ENCODE measurements at places on chromosomes 16 and 17.

- DNase-seq = peak; percentile 88
These were observed 178.7 kb downstream of the SEC14L1 start for GRCh38 chr17:77319211-77320043.

DNA sequence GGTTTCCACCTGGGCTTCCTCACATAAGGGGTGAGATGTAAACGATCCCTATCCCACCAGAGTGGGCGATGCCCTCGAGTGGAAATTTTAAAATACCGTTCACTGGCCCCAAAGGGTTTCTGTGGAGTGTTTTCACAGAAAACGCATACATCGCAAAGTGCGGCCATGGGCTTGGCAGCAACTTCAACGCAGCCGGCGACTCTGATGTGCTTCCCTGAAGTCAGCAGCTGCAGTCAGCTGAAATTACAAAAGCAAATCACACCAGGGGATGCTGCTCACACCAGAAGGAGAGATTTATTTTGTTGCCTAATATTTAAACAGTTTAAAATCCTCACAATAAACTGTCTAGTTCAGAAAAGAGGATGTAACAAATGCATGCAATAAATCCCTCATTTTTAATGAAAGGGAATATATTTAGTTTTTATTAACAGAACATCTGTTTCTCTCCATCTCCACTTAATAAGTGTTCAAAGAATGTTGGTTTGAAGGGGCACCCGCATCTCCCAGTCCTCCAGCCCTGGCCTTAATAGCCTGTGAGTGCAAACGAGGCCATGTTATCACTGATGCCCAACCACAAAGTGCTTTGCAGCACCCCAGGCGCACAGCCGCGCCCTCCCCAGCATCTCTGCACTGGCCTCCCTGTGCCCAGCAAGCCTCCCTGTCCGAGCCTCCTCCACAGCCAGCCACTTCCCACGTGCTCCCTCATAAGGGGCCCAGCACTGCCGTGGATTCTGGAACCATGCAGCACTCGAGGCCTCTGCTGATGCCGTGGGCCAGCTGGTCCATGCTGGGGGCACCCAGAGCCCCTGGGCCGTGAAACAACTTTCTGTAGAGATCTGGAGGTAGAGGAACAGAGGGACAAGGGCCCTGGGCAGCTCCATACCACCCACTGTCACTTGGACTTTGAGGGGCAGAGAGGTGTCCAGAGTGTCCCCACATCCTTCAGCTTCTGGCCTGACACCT, 17.3 kb upstream of the XYLT2 start:
- DNase-seq = no peak

- DNase-seq = no peak
These were observed 1.7 kb downstream of the CAPNS2 start for GRCh38 chr16:55568207-55568606.

GRCh38 chr16:23015580-23015979, 133.7 kb downstream of the USP31 start:
- DNase-seq = no peak

DNA sequence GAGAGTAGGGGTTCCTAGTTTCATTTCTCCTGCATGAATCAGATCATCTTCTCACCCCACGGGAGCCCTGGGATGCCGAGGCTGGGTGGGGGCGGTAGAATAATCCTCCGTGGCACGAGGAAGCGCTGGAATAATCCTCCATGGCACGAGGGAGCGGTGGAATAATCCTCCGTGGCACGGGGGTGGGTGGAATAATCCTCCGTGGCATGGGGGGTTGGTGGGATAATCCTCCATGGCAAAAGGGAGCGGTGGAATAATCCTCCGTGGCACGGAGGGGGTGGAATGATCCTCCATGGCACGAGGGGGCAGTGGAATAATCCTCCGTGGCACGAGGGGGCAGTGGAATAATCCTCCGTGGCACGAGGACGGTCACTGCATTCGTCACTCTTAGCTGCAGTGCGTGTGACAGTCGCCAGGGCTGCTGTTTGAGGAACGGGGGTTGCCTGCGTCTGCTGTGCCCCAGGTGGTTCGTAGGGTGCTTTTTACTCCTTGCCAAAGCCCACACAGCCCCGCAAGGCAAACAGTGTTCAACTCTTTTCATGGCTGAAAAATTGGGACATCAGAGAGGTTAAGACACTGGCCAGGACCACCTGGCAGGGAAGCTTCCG, 152.5 kb downstream of the BANP start:
- no peak for DNase-seq

DNA sequence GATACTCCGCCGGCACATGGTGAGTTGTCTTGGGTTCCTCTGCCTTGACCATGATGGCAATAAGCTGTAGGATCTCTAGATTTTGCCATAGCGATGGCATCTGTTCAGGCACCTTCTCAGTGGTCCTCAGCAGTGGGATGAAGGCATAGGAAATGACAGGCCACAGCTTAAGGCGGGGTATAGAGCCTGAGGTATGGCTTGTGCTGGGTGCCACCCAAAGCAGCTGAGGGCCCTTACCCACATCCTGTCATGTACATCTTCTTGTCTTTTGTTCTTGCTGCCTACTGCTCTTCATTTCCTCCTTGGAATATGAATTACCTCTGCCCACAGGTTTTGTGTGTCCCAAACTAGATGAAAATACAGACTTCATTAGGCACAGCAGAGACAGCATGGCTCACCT, 29.5 kb downstream of the KAT7 start:
- DNase-seq = no peak

- DNase-seq = no peak
These were observed 65.8 kb downstream of the RMI2 start for GRCh38 chr16:11411059-11411550.

GRCh38 chr16:89035669-89036570, 57.7 kb upstream of the ACSF3 start:
- peak; percentile 41 for DNase-seq

- no peak for DNase-seq
These were observed 52.5 kb downstream of the TEKT5 start for GRCh38 chr16:10641953-10642949.

DNA sequence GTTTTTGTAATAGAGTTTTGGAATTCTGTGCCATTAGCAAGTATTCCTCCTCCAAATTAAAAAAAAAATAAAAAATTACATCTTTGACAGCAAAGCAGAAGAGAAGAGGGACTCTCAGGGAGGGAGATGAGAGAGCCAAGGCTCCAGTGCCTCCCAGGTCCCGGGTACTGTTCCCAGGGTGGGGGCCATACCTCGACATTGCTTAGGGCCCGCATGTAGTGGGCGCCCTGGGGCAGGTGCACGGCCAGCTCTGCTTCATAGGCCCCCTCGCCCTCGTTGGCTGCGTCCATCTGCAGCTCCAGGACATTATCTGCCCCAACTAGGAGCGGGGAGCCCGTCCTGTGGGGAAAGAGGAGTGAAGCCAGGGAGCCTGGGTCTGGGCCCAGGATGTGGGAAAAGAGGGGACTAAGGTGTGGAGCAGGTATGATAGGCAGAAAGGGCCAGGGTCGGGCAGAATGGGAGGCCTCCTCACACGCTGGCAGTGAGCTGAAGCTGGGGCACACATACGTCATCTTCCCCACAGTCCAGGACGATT, 11.2 kb downstream of the ITGA2B start:
- peak; percentile 59 for DNase-seq

DNA sequence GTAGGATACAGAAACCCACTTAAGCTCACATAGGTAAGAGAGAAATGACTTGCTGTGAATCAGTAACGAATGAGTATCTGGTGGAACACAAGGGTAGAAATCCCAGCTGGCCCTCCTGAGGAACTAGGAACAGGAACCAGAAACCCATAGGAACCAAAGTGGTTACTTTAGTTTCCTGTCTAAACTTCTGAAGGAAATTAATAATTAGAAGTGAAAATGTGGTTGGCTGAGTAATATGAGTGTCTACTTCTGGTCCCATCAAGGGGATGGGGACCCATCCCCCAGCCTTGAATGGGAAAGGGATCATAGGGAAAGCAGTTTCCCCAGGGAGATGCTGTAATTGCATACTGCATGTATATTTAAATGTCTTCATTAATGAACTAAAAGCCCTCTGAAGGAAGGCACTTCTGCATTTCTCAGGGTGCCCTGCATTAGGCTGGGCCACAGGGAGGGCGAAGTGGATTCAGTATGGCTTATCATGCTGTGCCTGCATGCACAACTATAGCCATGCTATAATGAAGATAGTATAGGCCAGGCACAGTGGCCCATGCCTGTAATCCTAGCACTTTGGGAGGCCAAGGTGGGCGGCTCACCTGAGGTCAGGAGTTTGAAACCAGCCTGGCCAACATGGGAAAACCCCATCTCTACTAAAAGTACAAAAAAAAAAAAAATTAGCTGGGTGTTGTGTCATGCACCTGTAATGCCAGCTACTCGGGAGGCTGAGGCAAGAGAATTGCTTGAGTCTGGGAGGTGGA, 45.6 kb downstream of the CYB5B start:
- DNase-seq = no peak

DNA sequence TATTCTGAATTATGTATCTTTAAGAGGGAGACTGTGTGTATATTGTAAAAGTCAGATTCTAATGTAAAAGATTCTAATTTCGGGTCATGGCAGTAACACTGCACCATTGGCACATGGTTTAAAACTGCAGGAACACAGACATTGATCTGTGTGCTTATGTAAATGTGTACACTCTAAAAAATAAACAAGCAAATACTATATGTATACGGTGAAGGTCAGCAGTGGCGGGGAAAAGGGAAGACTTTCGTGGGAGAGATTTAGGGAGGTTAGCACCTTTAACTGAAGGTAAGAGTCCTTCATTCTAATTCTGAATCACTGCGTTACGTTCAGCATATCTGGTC, 157.8 kb upstream of the FAM20A start:
- no peak for DNase-seq

DNA sequence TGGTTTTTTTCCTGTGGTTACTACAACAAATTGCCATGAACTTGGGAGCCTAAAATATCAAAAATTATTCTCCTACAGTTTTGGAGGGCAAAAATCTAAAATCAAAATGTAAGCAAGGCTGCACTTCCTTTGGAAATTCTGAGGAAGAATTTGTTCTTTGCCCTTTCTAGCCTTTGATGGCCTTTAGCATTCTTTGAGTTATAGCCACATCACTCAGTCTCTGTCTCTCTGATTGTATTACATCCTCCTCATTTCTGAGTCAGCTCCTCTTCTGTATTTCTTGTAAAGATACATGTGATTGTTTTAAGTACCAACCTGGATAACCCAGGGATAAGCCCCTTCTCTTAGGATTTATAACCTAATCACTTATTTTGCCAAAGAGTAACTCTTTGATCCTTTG, 282.0 kb downstream of the BCAS3 start:
- DNase-seq = no peak

- DNase-seq = no peak
These were observed 143.2 kb downstream of the RPTOR start for GRCh38 chr17:80687839-80688238.

DNA sequence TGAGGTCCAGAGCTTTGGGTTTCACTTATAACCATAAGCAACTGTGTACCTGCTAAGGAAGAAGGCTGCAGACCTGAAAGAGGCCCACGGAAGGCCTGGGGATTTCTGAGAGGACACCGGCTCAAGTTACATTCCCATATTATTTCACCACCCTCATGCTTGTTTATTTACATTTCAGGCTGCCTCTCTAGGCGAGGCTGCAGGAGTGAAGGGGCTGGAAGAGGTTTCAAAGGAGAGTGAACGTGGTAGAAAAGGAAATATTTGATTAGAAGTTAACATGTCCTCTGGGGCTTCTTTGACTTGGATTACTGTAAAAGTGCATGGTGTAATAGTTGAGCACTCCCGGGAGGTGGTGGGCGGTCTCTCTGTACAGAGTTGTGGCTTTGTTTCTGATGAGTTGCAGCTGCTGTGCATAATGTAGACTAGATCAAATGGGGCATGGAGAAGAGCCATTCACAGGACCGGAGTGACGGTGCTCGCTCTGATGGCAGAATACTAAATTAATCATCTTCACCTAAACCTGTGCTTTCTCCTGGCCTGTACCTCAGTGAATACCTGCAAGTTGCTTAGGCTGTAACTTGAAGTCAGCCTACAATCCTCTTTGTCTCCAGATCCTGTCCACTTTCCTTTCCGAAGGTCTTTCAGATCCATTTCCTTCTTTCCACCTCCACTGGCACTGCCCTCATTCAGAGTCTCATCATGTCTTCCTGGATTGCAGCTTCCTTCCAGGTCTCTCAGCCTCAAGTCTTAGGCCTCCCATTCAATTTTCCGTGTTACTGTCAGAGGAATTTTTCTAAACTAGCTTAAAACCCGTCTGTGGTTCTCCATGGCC, 1.9 kb upstream of the CPD start:
- peak; percentile 75 for DNase-seq

DNA sequence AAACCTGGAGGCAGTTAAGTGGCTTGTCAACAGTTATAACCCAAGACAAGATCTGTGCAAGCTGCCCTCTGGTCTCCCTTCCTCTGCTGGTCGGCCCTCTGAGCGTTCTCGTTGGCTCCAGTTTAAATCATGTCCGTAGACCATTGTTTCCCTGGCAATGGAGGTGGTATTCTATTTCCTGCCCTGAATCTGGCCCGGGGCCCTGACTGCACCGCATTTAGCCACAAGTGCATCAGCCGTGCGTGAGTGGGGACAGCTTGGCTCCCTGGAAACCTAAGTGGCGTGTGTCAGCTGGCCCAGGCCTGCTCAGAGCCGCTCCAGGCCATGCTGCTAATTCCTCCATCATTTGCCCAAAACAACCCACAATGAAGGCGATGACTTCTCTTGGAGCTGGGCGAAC, 15.0 kb upstream of the MYLK3 start:
- DNase-seq = peak; percentile 89

DNA sequence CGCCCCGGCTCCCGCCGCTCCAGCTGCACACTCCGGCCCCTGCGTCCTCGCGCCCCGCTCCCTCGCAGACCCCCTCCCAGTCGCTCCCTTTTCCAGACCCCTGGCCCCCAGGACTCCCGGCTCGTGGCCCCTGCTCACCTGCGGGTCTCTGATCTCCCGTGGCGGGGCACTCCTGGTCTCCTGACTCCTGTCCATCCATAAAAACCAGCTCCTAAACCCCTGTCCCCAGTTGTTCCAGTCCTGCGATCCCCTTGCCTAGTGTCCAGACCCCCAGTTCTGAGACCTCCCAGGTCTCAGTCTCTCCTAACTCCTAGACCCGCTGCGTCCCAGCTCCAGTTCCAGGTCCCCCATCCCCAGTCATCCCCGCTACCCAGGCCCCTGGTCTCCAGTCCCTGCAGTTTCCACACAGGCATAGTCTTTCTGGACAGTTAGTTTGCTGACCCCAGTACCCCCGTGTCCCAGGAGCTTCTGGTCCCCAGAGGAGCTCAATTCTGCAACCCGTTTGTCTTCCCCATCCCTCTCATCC, 379 bp downstream of the SNX29 start:
- no peak for DNase-seq

GRCh38 chr17:65780111-65780510, 218.7 kb upstream of the AXIN2 start:
- no peak for DNase-seq

DNA sequence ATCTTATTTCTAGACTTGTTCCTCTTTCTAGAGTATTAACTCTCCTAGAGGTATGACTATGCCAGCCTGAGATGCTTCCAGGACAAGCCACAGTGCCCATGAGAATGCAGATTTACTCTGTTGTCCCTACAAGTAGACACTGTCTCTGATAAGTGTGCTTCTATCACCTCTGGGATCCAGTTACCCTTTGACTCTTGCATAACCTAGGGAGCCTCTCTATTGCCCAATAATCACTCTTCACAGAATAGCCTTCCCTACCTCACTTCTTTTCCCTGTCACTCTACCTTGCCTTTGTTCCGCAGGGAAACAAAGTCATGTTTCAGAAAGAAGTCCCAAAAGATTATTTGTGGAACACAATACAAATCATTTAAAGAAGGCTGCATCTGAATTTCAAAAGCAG, 1.6 kb upstream of the KRT34 start:
- DNase-seq = no peak

GRCh38 chr16:85557083-85557970, 55.8 kb upstream of the GSE1 start:
- DNase-seq = peak; percentile 73

Data from Right ventricle myocardium inferior (tissue), 1 donor.